Suprapubic skin (tissue), 4 donors: ENCODE measurements at places on chromosomes 7 and 10.
A peak's percentile ranks its signal among the peaks of the same experiment; 100 is the strongest.

DNA sequence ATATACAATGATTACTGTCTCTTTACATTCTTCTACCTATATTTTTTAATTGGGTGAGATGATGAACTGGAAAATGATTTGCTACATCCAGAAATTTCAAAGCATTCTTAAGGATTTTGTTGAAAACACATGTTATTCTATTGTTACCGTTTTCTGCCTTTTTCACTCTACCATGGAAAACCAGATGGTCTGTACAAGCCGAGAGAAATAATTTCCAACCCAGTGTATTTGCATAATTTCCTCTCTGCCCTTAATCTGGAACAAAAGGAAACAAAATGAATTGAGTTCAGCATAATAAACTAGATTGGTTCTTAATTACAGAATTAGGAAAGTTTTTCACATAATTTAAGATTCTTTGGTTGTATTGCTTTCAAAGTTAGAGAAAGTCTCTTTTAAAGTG is 211.2 kb downstream of the CACNB2 start:
- DNase-seq = no peak

GRCh38 chr7:43906331-43907010 is at the start of gene URGCP:
Gene URGCP (minus strand): TSS chr7:43906596. CDS start chr7:43906575, 21 bp downstream.
- DNase-seq = no peak

DNA sequence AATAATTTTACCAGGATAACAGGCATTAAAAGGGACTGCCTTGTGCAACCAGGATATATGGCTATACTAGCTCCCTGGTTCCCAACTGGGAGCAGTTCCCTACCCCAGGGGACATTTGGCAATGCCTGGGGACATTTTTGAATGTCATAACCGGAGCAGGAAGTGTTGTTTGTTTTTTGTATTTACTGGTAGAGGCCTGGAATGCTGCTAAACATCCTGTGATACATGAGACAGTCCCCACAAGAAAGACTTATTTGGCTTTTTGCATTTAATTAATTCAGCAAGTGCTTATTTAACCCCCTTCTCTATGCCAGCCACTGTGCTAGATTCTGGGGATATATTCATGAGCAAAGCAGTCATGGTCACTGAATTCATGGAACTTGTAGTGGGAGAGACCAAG is 181.2 kb downstream of the BBS9 start:
- no peak for DNase-seq

GRCh38 chr10:60009276-60009675 is 102.9 kb upstream of the CCDC6 start:
- DNase-seq = no peak

GRCh38 chr7:75716992-75717626 is 21.6 kb downstream of the HIP1 start:
- no peak for DNase-seq

- DNase-seq = no peak
Measured at GRCh38 chr10:117720931-117721835, 178.6 kb downstream of the EMX2 start.

- DNase-seq = no peak
Measured at GRCh38 chr10:18278181-18278580, 138.0 kb downstream of the CACNB2 start.

DNA sequence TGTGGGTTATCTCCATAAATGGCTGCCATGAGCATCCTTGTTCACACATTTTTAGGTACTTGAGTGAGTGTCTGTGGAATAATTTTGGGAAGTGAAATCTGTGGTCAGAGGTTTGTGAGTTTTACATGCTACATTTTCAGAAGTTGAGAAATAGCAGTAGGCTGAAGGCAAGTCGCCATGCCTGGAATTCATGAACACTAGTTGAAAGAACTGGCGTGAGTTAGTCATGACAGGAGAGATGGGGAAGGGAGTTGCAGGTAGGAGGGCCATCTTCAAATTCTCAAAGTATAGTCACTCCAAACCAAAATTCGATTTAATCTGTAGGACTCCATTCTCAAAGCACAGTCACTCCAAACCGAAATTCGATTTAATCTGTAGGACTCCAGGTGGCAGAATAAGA is 89.6 kb downstream of the EGFR start:
- DNase-seq = no peak

- DNase-seq = no peak
Measured at GRCh38 chr7:51702673-51703072, 386.1 kb upstream of the COBL start.

GRCh38 chr10:49612513-49613164 is 1.2 kb upstream of the CHAT start:
- peak; percentile 56 for DNase-seq
